Urinary bladder (tissue), 4 donors: ENCODE measurements at places on chromosomes 4 and X. TPM values are rescaled to one million over a fixed set of nuclear protein-coding genes. Genes with fewer than 3 reads are reported as not detected.

- no peak for DNase-seq
Measured at GRCh38 chrX:54817220-54817820, 9.8 kb downstream of the MAGED2 start.

Gene REELD1
- not detected for total RNA-seq

- no peak for DNase-seq
Measured at GRCh38 chr4:117965622-117966021, 68.7 kb upstream of the NDST3 start.

- DNase-seq = no peak
Measured at GRCh38 chr4:89579771-89580170, 257.2 kb downstream of the SNCA start.

DNA sequence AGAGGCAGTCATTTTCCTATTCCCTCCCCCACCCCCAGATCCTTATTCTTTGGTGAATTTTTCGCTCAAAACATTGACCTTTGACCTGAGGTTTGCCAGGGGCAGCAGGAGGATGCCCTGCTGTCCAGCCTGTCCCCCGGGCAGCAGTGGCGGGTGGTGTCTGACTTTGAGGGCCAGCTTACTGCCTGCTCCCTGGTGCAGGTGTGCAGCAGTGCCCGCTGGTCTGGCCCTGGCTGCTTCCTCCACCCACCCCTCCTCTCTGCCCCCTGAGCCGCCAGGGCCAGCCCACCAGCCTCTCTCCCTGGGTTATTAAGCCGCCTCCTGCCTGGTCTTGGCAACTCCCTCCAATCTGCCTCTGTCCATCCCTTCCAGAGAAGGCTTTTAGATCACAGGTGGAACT, 40.8 kb upstream of the GRPEL1 start:
- no peak for DNase-seq

DNA sequence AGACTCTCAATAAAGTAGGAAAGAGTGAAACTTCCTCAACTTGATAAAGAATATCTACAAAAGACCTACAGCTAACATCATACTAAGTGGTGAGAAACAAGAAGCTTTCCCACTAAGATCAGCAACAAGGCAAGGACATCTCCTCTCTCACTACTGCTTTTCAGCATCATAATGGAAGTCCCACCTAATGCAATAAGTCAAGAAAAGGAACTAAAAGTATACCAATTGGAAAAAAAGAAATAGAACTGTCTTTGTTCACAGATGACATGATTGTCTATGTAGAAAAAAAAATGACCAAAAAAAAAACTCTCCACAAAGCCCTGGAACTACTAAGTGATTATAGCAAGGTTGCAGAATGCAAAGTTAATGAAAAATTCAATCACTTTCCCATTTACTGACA, 25.1 kb upstream of the SH3RF1 start:
- no peak for DNase-seq

Gene TEX11
- not detected for total RNA-seq

Gene NSDHL
- total RNA-seq = 6.2 TPM
